ENCODE measurements at places on chromosomes 5 and 9.

DNA sequence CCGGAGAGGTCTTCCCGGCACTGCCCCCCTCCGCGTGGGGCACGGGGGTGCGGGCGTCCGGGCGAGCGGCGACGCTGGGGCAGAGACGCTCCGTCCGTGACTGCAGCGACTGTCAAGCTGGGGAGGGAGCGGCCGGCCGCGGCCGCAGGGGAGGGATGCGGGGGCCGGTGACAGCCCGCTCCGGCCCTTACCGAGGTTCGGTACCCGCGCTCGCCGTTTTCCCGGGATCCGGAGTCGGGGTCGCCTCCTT, 400 bp downstream of the KDM4C start:
- DNase-seq = no peak

- no peak for DNase-seq
Measured at GRCh38 chr9:126783949-126784348, 20.9 kb upstream of the ZBTB43 start.

- no peak for DNase-seq
Measured at GRCh38 chr9:108045851-108046250, 556.3 kb upstream of the KLF4 start.

DNA sequence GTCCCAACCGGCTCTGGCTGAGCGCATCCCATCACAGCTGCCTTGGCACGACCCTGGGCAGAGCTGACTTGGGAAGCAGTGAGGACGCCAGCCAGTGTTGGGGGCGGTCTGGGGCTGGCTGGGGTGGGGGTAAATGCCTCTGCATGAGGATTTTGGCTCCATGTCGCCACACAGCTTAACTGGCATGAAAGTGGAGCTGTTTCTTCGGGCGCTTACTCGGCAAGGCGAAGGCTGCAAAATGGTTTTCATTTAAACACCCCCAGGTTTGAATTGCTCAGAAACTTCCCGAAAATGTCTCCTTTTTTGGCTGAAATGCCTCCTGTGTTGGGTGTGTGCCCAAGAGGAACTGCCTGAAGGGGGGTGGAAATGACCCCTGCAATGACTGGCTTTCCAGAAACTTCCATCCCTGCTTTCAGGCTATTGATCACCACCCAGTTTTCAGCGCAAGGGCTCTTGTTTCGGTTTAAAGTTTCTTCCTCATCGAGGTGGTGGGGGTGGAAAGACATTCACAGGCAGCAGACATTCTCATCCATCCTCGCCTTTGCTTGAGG, 38.3 kb downstream of the PTGES start:
- DNase-seq = no peak

GRCh38 chr9:114289571-114290481, 33.1 kb upstream of the ORM1 start:
- DNase-seq = no peak

All from COR-L47 (cell line).